ENCODE measurements at places on chromosomes 2 and 18. TPM values are rescaled to one million over a fixed set of nuclear protein-coding genes. Genes with fewer than 3 reads are reported as not detected.

DNA sequence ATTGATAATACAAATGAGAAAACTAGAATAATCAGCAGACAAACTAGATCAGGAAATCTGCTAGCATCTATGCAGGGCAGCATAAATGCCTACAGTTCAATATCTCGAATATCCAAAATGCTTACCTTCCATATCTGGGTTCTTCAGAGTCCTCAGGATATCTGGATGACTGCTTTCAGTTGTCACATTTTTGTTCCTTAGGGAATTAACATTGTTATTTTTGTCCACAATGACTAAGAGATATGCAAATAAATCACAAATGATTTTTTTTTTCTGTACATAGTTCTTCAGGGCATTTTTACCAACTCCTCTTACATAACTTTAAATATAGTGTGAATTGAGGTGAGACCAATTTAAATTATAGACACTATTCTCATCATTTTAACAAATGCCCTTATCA, 80.9 kb downstream of the AQP4 start:
- no peaks in the 10 kb centered on the region for H3K4me1 ChIP-seq
- no peak overlapping the region for H3K4me3 ChIP-seq
- no peaks in the 10 kb centered on the region for H3K36me3 ChIP-seq
- DNase-seq = no peak
- H3K27ac ChIP-seq = no peak overlapping the region

DNA sequence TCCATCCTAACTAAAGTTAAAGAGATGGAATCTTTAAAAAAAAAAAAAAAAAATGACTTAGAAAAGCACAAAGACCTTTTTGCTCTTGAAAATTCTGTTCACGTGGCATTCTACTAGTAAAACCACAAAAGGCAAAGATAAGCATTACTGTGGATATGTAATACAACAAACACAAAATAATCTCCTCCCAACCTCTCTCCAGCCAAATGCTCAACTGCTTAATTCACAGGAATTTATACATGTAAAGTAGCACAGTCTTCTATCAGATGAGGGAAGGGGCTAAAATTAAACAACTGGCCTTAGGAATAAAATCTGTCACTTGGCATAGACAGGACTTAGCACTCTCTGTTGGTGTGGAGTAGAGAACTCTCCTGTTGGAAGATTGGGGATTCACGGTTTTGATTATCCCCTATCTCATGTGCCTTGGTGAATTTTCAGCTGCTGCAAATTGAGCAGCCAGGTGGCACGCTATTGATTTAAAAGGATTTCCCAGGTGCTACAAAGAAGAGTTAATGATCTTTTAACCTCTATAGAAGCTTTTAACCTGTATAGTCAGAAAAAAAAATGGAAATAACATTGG, 57.4 kb downstream of the ATIC start:
- peaks cover 4% of the 10 kb centered on the region for H3K36me3 ChIP-seq
- H3K4me3 ChIP-seq = no peak overlapping the region
- H3K4me1 ChIP-seq = no peaks in the 10 kb centered on the region
- no peak for DNase-seq

GRCh38 chr2:231933916-231934401, 7.8 kb upstream of the NPPC start:
- no peaks in the 10 kb centered on the region for H3K36me3 ChIP-seq
- no peak overlapping the region for H3K27ac ChIP-seq
- peaks cover 17% of the 10 kb centered on the region for H3K27me3 ChIP-seq
- H3K4me1 ChIP-seq = peaks cover 14% of the 10 kb centered on the region
- H3K4me3 ChIP-seq = no peak overlapping the region

DNA sequence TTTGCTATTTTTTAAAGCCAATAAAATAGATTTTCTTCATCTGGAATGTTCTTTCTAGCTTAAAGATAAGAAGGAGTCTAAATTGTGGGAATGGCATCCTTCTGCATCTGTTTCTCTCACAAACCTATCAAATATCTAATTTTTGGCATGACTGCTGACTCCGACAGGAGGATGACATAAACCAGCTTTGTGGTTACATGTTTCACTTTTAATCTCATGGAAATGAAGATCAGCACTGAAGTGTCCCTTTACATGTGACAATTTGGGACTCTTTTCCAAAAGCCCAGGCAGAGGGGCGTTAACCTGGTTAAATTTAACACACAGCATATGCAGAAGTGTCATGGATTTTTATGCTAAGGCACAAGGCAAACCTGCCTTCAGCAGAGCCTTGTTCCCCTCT, 694.7 kb downstream of the ARHGAP15 start:
- DNase-seq = no peak
- H3K36me3 ChIP-seq = no peaks in the 10 kb centered on the region
- H3K27ac ChIP-seq = no peak overlapping the region
- H3K4me1 ChIP-seq = no peaks in the 10 kb centered on the region
- no peak overlapping the region for H3K4me3 ChIP-seq

DNA sequence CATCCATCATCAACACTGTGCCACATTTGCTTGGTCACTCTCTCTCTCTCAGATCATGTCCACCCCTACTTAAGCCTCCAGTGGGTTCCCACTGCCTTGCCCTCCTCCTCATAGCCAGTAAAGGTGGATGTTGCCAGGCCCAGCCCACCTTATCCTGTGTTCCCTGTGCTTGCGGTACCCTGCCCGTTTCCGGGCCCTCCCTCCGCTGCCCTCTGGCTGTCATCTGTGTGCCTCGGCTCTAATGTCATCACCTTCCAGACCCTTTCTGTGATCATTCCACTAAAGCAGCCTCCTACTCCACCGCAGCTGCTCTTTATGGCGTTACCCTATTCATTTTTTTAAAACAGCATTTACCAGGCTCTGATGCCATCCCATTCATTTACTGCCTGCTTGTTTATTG, 305.7 kb upstream of the SKOR2 start:
- H3K36me3 ChIP-seq = no peaks in the 10 kb centered on the region
- no peak for DNase-seq

DNA sequence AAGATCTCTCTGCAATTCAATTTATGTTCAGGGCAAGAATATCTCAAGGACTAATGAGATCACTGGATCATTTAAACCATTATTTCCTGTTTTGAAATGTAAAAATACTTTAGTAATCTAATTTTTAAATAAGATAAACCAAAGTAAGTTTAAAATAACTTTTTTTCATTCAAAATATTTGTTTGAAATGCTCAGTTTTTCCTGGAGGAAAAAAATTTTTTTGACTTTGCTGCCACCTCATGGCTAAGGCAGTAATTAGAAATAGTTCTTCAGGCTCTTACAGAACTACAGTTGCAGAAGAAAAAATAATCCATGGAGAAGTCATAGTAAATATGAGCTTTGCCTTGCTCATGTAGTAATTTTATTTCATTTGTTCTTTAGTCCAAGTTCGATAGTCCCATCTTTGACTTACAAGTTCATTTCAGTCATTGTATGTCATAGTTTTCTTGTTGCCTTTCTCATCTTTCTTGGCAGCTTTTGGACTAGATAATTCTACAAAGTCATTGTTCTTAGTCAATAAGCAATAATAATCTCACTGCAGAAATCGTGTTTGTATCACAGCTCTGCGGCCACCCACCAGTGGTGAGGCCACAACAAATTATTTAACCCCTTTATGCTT, 127.4 kb downstream of the DPP4 start:
- H3K4me3 ChIP-seq = no peak overlapping the region
- no peak for DNase-seq
- no peak overlapping the region for H3K27ac ChIP-seq

- H3K27ac ChIP-seq = no peak overlapping the region
- H3K27me3 ChIP-seq = peaks cover 24% of the 10 kb centered on the region
- no peak for DNase-seq
- no peak overlapping the region for H3K4me3 ChIP-seq
- no peaks in the 10 kb centered on the region for H3K36me3 ChIP-seq
- H3K4me1 ChIP-seq = no peaks in the 10 kb centered on the region
Measured at GRCh38 chr2:30872797-30873196, 65.6 kb upstream of the CAPN13 start.

DNA sequence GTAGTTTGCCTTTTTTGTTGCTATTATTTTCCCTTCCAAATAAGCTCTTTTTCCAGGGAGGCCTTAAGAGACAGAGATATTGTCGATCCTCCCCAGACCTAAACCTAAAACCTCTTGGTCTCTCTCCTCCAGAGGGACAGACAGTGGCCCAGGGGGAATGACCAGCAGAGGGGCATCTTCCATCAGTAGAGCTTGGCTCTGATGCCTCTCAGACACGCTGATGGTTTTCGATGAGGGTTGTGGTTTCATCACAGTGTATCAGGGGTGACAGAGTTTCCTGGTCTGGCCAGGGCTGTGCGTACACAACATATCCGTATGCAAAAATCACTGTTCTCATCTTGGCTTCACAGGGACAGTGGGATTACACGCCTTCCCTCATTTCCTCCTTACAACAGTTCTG, 68.6 kb downstream of the GATA6 start:
- no peak for DNase-seq
- no peak overlapping the region for H3K4me3 ChIP-seq
- H3K36me3 ChIP-seq = no peaks in the 10 kb centered on the region
- H3K27ac ChIP-seq = no peak overlapping the region

- no peak overlapping the region for H3K27ac ChIP-seq
- H3K4me1 ChIP-seq = no peaks in the 10 kb centered on the region
- H3K4me3 ChIP-seq = no peak overlapping the region
- DNase-seq = no peak
Measured at GRCh38 chr2:105660489-105660888, 84.2 kb upstream of the NCK2 start.

- no peak for DNase-seq
- no peaks in the 10 kb centered on the region for H3K4me1 ChIP-seq
- H3K27ac ChIP-seq = no peak overlapping the region
- no peak overlapping the region for H3K4me3 ChIP-seq
- no peaks in the 10 kb centered on the region for H3K36me3 ChIP-seq
Measured at GRCh38 chr2:231239751-231240150, 41.3 kb downstream of the ARMC9 start.

- no peak overlapping the region for H3K27ac ChIP-seq
- peaks cover 13% of the 10 kb centered on the region for H3K27me3 ChIP-seq
- peaks cover 2% of the 10 kb centered on the region for H3K4me1 ChIP-seq
- H3K4me3 ChIP-seq = no peak overlapping the region
Measured at GRCh38 chr2:238689871-238690389, 158.0 kb upstream of the TWIST2 start.

DNA sequence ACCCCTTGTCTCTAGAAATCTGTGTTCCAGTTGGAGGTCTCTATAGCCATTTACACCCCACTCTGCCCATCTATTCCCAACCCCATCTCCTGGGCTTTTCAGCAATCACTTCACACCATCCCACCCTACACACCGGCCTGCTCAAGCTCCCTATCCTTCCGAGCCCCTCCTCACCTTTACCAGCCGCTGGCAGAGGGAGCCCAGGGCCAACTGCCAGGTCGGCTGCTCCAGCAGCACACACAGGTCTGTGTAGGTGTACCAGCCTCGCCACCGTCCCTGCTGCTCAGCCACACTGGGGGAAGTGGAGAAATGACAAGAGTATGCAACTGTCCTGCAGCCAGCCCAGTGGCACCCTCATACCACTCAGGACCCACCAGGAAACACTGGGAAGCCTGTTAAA, 3.3 kb upstream of the SLC23A3 start:
- no peak for DNase-seq
- H3K27ac ChIP-seq = no peak overlapping the region
- H3K4me3 ChIP-seq = no peak overlapping the region
- H3K27me3 ChIP-seq = no peaks in the 10 kb centered on the region
- peaks cover 46% of the 10 kb centered on the region for H3K4me1 ChIP-seq

GRCh38 chr2:105320651-105321215, 8.8 kb downstream of the TGFBRAP1 start:
- H3K4me1 ChIP-seq = peaks cover 45% of the 10 kb centered on the region
- no peaks in the 10 kb centered on the region for H3K36me3 ChIP-seq
- DNase-seq = no peak
- H3K27me3 ChIP-seq = no peaks in the 10 kb centered on the region
- H3K27ac ChIP-seq = no peak overlapping the region

DNA sequence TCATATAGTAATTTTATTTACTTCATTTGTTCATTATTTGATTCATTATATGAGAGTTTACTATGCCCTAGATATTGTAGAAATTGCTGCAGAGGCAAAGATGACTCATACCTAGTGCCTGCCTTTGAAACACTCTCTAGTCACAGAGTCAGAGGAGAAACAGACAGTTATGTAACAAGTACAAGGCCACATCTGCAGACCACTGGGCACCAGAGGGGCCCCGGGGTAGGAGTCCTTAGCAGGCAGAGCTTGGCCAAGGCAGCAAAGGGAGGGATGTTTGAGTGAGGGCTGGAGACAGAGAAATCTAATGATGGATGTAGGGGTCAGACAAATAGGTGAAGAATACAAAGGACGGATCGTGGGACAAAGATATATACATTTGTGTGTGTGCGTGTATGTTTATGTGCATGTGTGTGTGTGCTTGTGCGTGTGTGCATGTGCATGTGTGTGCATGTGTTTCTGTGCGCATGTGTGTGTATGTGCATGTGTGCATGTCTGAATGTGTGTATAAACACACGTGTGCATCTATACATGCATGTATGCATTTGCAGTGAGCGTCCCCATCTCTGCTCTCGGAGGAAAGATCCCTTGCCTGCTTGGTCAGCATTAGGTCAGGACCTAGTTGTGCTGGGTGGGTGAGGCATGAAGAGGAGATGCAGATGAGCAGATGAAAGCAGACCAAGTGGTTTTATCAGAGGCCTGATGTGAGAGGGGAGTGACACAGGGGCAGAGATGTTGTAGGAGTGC, 170.6 kb upstream of the MYT1L start:
- H3K27ac ChIP-seq = no peak overlapping the region
- DNase-seq = no peak
- no peaks in the 10 kb centered on the region for H3K36me3 ChIP-seq
- H3K27me3 ChIP-seq = no peaks in the 10 kb centered on the region
- H3K4me1 ChIP-seq = no peaks in the 10 kb centered on the region
- H3K4me3 ChIP-seq = no peak overlapping the region

DNA sequence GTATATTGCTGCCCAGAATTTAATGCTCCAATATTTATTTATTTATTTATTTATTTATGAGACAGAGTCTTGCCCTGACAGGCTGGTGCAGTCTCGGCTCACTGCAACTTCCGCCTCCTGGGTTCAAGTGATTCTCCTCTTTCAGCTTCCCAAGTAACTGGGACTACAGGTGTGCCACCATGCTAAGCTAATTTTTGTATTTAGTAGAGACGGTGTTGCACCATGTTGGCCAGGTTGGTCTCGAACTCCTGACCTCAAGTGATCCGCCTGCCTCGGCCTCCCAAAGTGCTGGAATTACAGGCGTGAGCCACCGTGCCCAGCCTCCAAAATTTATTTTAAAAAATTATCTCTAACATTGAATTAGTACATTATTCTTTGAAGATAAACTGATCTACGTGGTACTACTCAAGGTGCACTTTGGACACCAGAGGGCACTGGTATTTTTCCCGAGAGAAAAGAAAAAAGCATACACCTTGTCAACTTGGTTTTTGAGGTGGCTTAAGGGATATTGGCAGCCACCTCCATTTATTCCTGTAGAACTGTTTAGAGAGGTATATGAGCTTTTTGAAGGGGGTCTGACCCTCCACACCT, 1.4 kb upstream of the IDH1 start:
- no peaks in the 10 kb centered on the region for H3K27me3 ChIP-seq
- peak overlapping the region; percentile 99 for H3K4me3 ChIP-seq
- H3K36me3 ChIP-seq = peaks cover 4% of the 10 kb centered on the region
- peaks cover 26% of the 10 kb centered on the region for H3K4me1 ChIP-seq

GRCh38 chr2:1632510-1632909, 111.8 kb downstream of the PXDN start:
- H3K27me3 ChIP-seq = peaks cover 5% of the 10 kb centered on the region
- no peak overlapping the region for H3K4me3 ChIP-seq
- DNase-seq = no peak
- H3K27ac ChIP-seq = no peak overlapping the region
- H3K4me1 ChIP-seq = no peaks in the 10 kb centered on the region

Gene FAM237A
- total RNA-seq = not detected

Gene TTN
- total RNA-seq = 6.6 TPM

Gene CDH20
- 0.19 TPM for total RNA-seq

Gene RFTN2
- not detected for total RNA-seq

Gene NAT8
- total RNA-seq = not detected

Gene TRPM8
- total RNA-seq = not detected

Gene C2orf78
- not detected for total RNA-seq

Gene HOXD13
- not detected for total RNA-seq

Measured in activated T-cell treated with anti-CD3 and anti-CD28 coated beads, Interleukin-2, amount 50 U/mL, for 72 hours (primary cell).